ENCODE measurements at places on chromosomes 5 and 9.

DNA sequence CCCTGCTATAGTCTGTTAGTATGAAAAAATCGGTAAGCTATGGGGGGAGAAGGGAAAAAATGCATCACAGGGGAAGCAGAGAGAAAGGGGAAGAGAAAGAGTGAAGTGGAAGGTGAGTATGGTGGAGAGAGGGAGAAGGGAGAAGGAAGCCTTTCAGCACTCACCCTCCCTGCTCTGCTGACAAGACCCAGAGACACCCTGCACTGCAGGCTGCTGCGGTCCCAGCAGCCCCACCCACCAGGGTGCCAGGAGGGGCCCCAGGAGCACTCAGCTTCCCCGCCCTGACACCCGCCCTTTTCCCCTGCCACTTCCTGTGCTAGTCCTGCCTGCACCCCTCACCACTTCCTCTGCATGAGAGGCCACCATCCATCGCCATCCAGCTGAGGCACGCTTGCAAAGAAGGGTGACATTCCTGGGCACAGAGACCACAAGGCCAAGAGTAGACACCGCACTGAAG, 12.7 kb downstream of the STK10 start:
- peak; percentile 93 for DNase-seq

GRCh38 chr9:16828340-16829281, 41.9 kb downstream of the BNC2 start:
- DNase-seq: no peak

- no peak for DNase-seq
Measured at GRCh38 chr5:174688441-174689354, 35.7 kb upstream of the MSX2 start.

- DNase-seq: peak; percentile 72
Measured at GRCh38 chr9:2022560-2022959, 7.4 kb downstream of the SMARCA2 start.

Measured in CD4-positive, alpha-beta T cell treated with Interleukin-17A for 1 hour (primary cell).